ENCODE measurements at places on chromosomes 6 and 20.

- DNase-seq, result peak; percentile 100
Observed at GRCh38 chr6:57313711-57314471, 3.5 kb upstream of the PRIM2 start.

- peak; percentile 75 for DNase-seq
Observed at GRCh38 chr6:100176311-100176950, 182.4 kb upstream of the MCHR2 start.

- no peak for DNase-seq
Observed at GRCh38 chr6:142751452-142751851, 193.5 kb downstream of the HIVEP2 start.

GRCh38 chr6:131917763-131918649, 33.2 kb downstream of the CCN2 start:
- no peak for DNase-seq

DNA sequence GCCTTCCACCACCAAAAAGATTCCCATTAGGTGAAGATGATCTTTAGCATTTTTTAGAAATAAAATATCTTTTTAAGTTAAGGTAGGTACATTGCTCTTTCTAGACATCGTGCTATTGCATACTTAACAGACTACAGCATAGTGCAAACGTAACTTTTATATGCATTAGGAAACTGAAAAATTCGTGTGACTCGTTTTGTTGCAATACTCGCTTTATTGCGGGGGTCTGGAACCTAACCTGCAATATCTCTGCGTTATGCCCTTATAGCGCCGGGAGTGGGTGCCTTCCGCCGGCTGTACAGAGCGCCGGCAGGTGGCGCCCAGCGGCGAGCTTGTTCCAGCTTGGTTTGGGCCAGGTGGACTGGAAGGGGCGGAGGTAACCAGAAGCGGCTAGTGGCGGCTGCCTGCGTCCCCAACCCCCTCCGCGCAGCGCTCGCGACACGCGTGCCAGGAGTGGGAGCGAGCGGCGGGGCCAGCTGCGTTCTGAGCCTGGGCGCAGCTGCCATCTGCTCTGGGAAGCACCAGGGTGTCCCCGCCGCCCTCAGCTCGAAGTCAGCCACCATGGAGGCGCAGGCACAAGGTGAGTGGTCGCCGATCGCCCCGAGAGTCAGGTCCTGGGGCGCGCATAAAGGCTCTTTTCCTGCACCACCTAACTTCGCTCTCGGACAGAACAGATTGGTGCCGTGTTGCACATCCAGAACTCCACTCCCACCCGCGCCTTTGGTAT, at the start of gene TPD52L1:
TPD52L1 (plus strand) TSS at position 383 of the 727 bp plus-strand sequence; CDS start at position 562, 179 bp downstream.
- DNase-seq, result peak; percentile 60

DNA sequence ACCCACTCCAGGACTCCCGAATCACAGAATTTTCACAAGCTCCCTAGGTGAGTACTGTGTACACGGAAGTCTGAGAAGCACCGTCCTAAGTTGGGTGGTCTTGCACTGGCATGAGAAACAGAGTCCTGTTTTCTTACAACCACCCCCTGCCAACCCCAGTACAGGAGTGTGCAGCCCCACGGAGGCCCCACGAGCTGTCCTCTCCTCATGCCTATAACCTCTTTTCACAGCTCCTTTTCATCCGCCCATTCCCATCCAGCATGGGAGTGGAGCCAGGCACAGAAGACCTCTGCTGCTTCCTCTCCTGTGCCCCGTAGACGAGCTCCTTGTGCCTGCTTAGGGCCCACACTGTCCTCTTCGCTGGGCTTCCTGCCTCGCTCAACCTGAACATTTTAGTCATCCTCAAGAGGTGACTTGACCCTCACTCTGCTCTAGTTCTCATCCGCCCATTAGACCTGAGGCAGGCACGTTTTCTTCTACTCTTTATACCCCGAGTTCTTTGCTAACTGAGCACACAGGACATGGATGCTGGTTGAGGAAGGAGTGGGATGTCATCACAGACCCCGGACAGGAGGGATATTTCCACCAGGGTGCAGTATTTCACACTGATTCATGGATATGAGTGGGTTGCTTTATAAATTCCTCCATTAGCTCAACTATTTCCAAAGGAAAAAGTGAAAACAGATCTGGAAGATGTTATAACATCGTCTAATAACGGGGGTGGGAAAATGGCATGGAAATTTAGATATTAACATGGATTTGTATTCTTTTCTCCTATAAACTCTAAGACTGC, 160.5 kb downstream of the TTLL2 start:
- DNase-seq, result no peak

DNA sequence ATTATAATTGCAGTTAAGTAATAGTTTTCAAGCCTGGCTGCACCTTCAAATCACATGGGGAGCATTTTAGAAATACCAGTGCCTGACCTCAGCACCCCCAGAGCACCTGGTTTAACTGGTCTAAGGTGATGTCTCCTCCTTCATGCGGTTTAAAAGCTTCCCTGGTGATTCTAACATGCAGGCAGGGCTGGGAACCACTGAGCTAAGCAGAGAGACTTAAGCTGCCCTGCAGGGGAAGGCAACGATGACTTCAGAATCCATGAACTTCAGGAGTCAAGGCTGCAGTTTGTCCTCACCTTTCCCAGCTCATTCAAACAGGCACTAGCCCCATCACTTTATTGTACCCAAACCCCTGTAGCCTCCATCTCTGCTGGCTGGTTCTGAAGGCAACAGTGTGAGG, 6.1 kb upstream of the DTNBP1 start:
- DNase-seq, result no peak

DNA sequence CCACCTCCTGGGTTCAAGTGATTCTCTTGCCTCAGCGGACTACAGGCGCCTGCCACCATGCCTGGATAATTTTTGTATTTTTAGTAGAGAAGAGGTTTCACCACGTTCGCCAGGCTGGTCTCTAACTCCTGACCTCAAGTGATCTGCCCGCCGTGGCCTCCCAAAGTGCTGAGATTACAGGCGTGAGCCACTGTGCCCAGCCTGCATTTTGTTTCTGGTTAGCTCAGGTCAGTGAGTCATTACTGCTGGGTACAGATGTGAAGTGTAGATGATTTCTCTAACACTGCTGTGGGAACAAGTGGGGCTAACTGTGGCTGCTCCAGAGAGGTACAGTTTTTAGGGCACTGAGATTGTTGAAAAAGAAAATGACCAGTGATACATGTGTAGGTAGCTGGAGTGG, 188.6 kb downstream of the PRL start:
- DNase-seq, result peak; percentile 8

DNA sequence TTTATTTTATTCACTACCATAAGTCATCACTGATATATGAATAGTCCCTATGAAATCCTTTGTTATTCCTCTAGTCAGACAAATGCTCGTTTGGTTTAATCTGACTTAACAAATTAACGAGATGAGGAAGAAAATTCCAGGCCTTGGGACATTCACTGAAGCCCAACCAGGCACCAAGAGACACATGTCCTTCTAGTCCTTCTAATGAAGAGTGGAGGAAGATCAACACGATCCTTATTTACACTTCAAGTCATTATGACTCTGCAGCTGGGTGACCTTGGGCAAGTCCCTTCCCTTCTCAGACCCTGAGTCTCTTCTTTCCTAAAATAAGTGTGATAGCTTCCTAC, 117.5 kb downstream of the CEBPB start:
- DNase-seq, result no peak

- no peak for DNase-seq
Observed at GRCh38 chr6:111715321-111715720, 109.6 kb upstream of the TRAF3IP2 start.

DNA sequence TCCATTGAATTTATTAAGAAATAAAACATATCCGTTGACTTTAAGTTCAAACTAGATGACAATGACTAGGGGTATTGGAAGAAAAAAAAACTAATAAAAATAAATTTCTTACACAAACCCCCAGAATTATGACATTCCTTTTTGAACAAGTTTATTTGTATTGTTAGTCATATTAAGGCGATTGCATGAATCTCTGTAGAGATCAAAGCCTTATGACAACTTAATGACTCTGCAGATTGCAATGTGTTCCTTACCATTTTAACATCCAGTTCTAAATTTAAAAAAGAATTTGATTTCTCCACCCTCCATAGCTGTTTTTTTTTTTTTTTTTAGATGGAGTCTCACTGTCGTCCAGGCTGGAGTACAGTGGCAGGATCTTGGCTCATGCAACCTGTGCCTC, 189.8 kb upstream of the CEP162 start:
- DNase-seq, result peak; percentile 54

- DNase-seq, result no peak
Observed at GRCh38 chr6:167661552-167662044, 165.1 kb upstream of the AFDN start.

DNA sequence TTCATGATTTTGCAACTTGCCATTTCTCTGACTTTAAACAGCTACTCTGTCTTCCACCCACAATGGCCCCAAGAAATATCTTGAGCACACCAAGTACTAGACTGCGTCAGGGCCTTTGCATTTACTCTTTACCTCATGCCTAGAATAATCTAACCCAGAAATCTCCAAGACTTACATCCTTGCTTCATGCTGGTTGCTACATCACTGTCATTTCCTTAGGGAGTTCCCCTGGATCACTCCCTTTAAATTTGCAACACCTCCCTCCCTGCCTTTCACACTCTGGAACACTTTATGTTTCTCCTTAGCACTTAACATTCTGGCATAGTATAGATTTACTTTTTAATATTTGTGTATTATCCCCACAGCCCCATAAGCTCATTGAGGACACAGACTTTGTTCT, 4.9 kb upstream of the ELOVL5 start:
- no peak for DNase-seq

DNA sequence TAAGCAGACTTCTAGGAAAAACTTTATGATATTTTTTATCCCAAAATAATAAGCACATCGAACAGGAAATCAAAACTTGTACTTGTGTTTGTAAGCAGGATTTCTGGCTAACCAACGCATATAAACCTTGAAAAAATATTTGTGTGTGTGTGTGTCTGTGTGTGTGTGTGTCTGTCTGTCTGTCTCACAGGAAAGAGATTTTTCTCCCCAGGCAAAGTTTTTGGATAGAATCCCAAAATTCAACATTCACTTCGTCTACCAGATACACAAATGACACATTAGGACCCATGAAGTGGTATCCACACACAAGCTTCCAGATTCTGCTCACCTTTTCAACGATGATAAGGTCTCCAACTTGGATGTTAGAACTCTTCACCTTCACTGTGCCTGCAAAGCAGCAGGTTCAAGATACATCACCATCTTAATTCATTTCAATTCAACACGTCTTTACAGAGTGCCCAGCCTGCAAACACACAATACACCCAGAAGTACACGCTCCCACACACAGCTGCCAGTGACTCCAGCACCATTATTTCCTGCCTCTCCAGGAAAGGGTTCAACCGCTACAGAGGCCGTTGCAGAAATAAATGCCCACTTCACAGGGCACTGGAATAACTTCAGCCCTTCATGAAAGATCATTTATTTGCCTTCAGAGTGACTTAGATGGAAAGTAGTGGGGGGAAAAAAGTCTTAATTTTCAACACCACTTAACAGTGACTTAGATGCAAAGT, 70.9 kb downstream of the ATP9A start:
- peak; percentile 15 for DNase-seq

- peak; percentile 5 for DNase-seq
Observed at GRCh38 chr6:8434727-8435092, 635 bp downstream of the SLC35B3 start.

DNA sequence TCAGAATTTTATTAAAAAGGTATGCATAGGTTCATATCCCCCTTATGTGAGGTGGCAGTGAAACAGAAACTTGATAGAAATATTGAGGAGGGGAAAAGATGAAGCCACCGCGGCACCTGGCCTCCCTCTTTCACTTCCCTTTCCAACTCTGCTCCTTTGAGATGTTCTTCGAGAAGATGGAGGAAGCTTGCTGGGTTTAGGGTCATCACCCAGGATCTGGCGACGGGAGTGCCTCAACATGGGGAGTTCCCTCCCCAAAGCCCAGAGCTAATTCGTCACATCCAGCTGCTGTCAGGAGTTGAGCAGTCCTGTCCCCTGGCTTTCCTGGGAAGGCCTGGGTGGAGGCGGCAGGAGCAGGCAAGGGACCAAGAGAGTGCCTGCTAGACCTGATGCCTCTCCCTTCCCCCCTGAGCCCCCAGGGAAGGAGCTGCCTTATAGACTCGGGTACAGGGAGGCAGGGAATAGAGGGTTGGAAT, 29.1 kb downstream of the RREB1 start:
- no peak for DNase-seq

DNA sequence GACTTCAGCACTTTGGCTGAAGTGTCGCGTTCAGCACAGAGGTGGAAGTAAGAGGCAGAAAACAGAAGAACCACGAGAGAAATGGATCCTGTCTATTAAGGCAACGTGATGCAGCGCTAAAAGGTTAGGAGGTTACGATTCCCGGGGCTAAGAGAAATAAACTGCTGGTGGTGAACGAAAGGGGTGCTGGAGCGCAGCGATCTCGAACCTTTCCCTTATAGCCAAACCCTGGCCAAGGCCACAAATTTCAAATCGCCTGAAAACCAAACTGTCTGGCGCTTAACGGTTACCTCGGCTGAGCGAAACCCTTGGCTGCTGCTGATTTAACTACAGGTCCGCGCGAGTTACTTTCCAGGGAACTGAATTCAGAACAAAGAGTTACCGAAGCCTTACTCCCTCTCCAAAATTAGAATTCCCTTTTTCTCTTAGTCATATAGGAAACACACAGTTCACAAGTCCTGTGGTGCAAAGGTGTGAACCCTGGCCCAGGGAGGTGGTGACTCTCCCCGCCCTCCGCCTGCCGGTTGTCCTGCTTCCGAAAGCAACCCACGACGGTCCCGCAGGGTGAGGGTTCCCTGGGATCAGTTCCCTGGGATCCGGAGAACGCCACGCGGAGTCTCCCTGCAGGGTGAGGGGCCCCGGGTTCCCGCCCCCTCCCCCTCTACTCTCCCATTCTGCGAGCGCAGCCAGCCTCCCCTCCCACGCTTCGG, 1.3 kb upstream of the SLC35D3 start:
- no peak for DNase-seq

GRCh38 chr6:5659467-5659866, 347.3 kb downstream of the NRN1 start:
- DNase-seq, result no peak

DNA sequence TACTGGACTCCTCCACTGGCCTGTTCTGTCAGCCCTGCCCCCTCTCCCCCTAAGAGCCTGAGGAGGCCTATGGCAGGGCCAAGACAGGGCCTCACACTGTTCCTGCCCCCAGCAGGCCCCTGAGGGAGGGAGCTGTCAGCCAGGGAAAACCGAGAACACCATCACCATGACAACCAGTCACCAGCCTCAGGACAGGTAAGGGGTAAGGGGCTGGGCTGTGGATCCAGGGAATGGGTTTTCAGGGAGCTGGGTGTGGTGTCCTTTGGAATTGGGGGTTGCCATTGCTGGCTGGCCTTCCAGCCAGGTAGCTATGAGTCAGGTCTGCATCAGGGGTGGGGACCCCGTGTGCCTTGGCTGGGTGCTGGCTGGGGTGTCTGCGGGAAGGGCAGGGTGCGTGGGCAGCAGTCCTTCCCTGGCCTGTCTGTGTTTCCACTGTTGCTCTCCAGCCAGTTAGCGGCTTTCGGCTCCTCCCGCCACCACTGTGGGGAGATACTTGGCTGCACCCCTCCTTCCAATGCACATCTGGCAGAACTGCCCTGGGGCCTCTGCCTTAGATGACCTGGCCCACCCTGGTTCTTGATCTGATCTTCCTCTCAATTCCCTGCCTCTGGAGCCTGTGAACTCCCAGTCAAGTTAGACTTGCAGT, 3.9 kb downstream of the SLC29A1 start:
- no peak for DNase-seq

- DNase-seq, result peak; percentile 72
Observed at GRCh38 chr6:41424370-41425058, 89.1 kb downstream of the NCR2 start.

Measured in AG10803 (cell line).